ENCODE measurements at places on chromosomes 4 and X.

GRCh38 chr4:86484241-86484640 is 109.9 kb upstream of the PTPN13 start:
- no peak for DNase-seq

DNA sequence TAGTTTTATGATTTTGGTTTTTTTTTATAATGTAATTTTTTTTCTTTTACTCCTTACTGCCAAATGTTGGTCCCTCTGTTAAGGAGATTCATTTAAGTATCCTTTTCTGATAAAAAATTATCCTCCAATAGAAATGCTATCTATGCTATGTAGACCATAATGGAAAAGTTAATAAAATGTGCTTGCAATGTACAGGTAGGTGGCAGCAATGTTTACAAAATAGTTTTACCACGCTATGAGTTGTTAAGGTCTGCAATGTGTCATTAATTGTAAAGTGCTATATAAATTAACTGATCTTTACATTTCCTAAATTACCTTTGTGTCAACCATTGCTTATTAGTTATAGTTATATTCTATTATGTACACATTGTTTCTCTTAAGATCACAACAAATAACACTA is 3.8 kb upstream of the CENPC start:
- DNase-seq: no peak

DNA sequence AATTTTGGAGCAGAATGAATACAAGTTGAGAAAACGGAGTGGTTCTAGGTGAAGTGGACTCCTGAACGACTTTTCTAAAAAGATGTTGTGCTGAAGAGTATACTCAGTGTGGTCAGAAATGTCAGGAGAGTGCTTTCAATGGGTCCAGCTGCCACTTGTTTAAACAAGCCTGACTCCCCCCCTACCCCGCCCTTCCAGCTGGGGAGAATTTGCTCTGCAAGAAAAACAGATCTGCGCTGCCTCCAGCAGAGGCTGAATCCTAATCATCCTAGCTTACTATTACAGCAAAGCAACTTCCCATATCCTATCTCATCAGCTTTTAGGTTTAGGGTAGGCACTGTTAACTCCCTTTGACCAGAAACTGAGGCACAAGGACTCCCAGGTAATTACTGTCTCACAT is 1.9 kb downstream of the MAP3K15 start:
- DNase-seq: no peak

DNA sequence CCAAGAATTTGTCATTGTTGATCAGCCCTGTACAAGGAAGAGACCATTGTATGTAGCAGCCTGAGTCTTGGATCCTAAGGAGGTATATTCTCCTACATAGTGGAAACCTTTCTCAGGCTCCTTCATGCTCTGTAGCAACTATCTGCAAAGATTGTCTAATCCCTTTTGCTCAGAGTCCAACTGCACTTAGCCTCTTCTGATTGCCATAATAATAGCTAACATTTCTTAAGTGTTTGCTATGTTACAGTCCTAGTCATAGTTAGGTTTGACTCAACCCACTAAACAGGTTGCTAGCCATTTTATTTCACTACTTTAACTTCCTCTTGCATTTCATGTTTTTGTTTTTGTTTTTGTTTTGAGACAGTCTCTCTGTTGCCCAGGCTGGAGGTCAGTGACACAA is 50.8 kb upstream of the SLC16A2 start:
- no peak for DNase-seq

DNA sequence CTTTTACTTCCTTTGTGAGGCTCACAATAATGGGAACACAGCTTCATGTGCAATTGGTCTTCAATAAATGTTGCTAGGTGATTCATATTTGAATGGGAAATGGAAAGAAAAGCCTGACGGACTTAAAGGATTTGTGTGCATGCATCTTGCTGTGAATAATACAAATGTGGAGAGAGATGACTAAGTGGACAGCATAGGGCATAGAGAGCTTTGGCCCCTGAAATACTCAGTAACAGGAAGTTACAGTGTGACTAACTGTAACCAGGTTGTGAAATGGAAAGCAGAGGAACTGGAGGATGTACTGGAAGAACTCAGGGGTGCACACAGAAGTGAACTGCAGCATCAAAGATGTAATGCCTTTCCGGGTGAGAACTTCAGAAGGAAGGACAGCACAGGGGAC is 206.7 kb downstream of the MGST2 start:
- no peak for DNase-seq

- no peak for DNase-seq
These were observed 45.7 kb upstream of the ADRA2C start for GRCh38 chr4:3720466-3720865.

- DNase-seq: no peak
These were observed 98.3 kb upstream of the MAOA start for GRCh38 chrX:43557792-43558191.

- DNase-seq: no peak
These were observed 626.8 kb upstream of the GNPDA2 start for GRCh38 chr4:45353161-45353560.

Data from D721Med (cell line).